Stimulated activated memory B cell treated with anti-CD40 and anti-IgM and Interleukin-4, amounts not matched to agents 10 μg/mL and 1 μg/mL and 100 μg/mL, for 72 hours (primary cell): ENCODE measurements at places on chromosomes 7 and 10.

GRCh38 chr7:119046068-119046467 is 821.6 kb downstream of the ANKRD7 start:
- ATAC-seq, result no peak

- no peak for ATAC-seq
Observed at GRCh38 chr7:120272261-120272660, 714 bp upstream of the KCND2 start.

GRCh38 chr10:3666525-3667302 is 118.3 kb downstream of the KLF6 start:
- peak; percentile 52 for ATAC-seq

GRCh38 chr10:126059076-126059826 is 162.9 kb downstream of the FANK1 start:
- ATAC-seq, result no peak

- no peak for ATAC-seq
Observed at GRCh38 chr7:261341-262250, 28.4 kb upstream of the FOXL3 start.

DNA sequence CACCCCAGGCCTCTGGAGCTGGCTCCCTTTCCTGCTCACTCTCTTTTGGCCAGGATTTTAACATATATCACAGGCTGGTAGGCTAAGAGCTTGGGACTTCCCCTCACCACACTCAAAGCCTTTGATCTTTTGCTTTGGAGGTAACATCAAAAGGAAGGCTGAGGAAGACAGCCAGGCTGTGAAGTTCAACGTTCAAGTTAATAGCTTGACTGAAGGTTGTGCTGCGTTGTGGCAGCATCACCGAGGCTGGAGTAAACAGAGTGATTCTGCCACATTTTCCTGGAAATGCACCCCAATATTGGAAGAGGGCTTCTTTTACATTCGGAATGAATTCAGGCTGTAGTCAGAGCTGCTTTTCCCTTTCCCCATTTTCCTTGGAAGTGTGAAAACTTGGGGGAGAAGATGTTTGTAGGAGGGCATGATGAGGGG is 57.3 kb downstream of the TCF7L2 start:
- no peak for ATAC-seq
